ENCODE measurements at places on chromosomes 1 and 21. TPM values are rescaled to one million over a fixed set of nuclear protein-coding genes. Genes with fewer than 3 reads are reported as not detected.

FCER1G gene
- 0.93 TPM for total RNA-seq

- no peaks in the 10 kb centered on the region for H3K4me1 ChIP-seq
- H3K27ac ChIP-seq, result no peak overlapping the region
- H3K27me3 ChIP-seq, result peaks cover 2% of the 10 kb centered on the region
- no peaks in the 10 kb centered on the region for H3K36me3 ChIP-seq
- DNase-seq, result no peak
Measured at GRCh38 chr21:42959728-42960127, 14.6 kb upstream of the PKNOX1 start.

GRCh38 chr1:119318466-119319309 is 49.9 kb upstream of the HAO2 start:
- no peak for DNase-seq
- H3K27me3 ChIP-seq, result peaks cover 3% of the 10 kb centered on the region
- H3K36me3 ChIP-seq, result no peaks in the 10 kb centered on the region
- peaks cover 7% of the 10 kb centered on the region for H3K4me1 ChIP-seq
- no peak overlapping the region for H3K27ac ChIP-seq

DNA sequence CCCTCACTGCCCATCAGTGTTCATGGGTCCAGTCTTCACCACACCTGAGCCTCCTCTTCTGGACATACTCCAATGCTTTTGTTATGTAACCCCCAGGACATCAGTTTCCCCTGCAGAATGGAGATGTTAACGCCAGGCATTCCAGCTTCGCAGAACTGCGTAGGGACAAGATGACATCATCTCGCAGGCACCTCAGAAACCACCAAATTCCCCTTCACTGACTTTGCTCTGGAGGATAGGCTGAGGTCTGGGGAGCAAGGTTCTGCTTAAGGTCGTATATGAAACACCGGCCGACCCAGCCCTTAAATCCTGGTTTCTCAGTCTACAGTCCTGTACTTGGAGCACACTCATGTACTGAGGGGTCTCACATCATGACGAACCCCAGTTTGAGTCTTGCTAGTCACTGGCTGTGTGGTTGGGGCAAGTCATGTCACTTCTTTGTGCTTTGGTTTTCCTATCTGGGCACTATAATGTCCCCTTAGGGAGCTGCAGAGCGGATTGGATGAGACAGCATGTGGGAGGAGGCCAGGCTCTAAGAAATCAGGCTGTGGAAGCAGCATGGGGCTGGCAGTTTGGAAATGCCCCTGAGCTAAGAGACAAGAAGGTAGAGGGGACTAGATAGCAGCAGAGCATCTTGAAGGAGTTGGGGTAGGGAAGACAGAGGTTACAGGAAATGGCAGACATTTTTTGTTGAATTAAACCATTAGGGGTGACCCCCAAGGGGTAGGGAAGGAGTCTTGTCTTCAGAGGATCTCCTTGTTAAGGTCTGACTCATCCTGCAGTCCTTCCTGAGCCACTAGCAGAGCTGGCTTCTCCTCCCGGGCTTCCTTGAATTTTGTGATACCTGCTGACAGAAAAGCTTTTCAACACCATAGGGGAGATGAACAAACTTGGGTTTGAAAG is 138.3 kb downstream of the FOXD2 start:
- H3K36me3 ChIP-seq, result no peaks in the 10 kb centered on the region
- peaks cover 7% of the 10 kb centered on the region for H3K27me3 ChIP-seq
- no peak for DNase-seq
- H3K4me3 ChIP-seq, result no peak overlapping the region

GRCh38 chr1:89757532-89757931 is 63.3 kb upstream of the LRRC8D start:
- no peaks in the 10 kb centered on the region for H3K27me3 ChIP-seq
- peaks cover 89% of the 10 kb centered on the region for H3K4me1 ChIP-seq
- DNase-seq, result peak; percentile 51

DNA sequence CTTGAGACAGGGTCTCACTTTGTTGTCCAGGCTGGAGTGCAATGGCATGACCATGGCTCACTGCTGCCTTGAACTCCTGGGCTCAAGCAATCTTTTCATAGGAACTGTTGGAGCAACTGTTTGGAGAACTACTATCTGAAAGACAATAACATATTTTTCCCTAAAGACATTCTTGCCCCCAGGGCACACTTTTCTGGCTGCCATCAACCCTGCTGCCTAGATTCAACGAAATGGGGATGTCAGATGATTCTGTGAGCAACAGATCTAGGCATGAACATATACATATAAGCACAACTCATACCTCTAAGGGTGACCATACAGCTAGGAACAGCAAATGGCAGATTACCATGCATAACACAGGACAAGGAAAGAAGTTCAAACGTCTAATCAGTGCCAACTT is 27.4 kb downstream of the JAK1 start:
- H3K27me3 ChIP-seq, result no peaks in the 10 kb centered on the region
- no peak for DNase-seq
- no peak overlapping the region for H3K27ac ChIP-seq
- H3K36me3 ChIP-seq, result peaks cover 8% of the 10 kb centered on the region
- peaks cover 45% of the 10 kb centered on the region for H3K4me1 ChIP-seq

- H3K4me3 ChIP-seq, result no peak overlapping the region
- peaks cover 9% of the 10 kb centered on the region for H3K36me3 ChIP-seq
- H3K4me1 ChIP-seq, result peaks cover 8% of the 10 kb centered on the region
- H3K27me3 ChIP-seq, result no peaks in the 10 kb centered on the region
Measured at GRCh38 chr1:172363852-172364251, 56.6 kb upstream of the C1orf105 start.

- H3K27ac ChIP-seq, result no peak overlapping the region
- DNase-seq, result no peak
- H3K4me1 ChIP-seq, result no peaks in the 10 kb centered on the region
- H3K36me3 ChIP-seq, result no peaks in the 10 kb centered on the region
- H3K27me3 ChIP-seq, result peaks cover 2% of the 10 kb centered on the region
Measured at GRCh38 chr1:53693773-53694717, 44.9 kb downstream of the GLIS1 start.

DNA sequence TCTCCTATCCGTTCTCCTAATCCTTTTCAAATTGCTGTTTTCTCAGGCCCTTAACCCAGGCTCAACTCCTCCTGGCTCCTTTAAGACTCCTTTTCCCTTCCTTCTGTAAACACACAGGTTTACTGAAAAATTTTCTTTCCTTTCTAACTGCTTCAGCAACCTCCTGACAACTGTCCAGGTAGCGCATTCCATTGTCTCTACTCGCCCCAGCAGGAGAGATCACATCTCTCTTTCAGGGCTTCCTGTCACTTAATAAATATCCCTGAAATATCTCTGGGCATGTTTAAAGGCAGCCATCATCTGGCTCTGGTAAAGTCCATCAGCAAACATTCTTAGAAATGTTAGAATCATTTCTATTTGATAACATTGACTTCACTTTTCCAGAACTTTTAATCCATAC is 211.2 kb upstream of the PTBP2 start:
- H3K27me3 ChIP-seq, result peaks cover 3% of the 10 kb centered on the region
- no peak for DNase-seq
- no peak overlapping the region for H3K27ac ChIP-seq
- no peak overlapping the region for H3K4me3 ChIP-seq
- no peaks in the 10 kb centered on the region for H3K36me3 ChIP-seq

MPL gene
- total RNA-seq, result not detected

GRCh38 chr1:932173-932510 is 8.4 kb downstream of the SAMD11 start:
- no peak overlapping the region for H3K4me3 ChIP-seq
- H3K27me3 ChIP-seq, result peaks cover 26% of the 10 kb centered on the region
- H3K4me1 ChIP-seq, result no peaks in the 10 kb centered on the region
- no peaks in the 10 kb centered on the region for H3K36me3 ChIP-seq
- no peak for DNase-seq

DNA sequence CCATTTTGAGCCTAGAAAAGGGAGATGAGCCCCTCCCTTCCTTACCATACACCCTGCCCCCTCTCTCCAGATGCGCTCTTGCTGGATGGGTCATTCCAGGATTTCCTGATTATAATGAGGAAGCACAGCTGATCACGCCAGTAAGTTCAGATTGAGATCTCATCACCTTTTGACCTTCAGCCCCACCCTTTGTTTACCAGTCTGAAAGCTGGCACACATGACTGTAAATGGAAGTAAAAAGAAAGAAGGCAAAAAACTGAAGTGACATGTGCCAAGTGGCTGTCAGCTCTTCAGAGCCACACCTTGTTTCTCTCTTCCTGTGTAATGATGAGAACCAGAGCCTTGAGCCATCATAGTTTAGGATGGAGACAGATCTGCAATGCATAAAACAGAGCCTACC is 27.9 kb downstream of the S1PR1 start:
- H3K27ac ChIP-seq, result peak overlapping the region; percentile 78
- peaks cover 46% of the 10 kb centered on the region for H3K4me1 ChIP-seq
- peak overlapping the region; percentile 75 for H3K4me3 ChIP-seq
- no peak for DNase-seq
- peaks cover 10% of the 10 kb centered on the region for H3K36me3 ChIP-seq
- H3K27me3 ChIP-seq, result no peaks in the 10 kb centered on the region

GRCh38 chr1:185474440-185475149 is 157.6 kb upstream of the IVNS1ABP start:
- no peak for DNase-seq
- H3K4me3 ChIP-seq, result no peak overlapping the region
- H3K27me3 ChIP-seq, result peaks cover 2% of the 10 kb centered on the region
- no peak overlapping the region for H3K27ac ChIP-seq

- H3K27ac ChIP-seq, result peak overlapping the region; percentile 9
- DNase-seq, result no peak
Measured at GRCh38 chr1:241612533-241613477, 27.4 kb downstream of the CHML start.

CFAP45 gene
- 1.7 TPM for total RNA-seq

DNA sequence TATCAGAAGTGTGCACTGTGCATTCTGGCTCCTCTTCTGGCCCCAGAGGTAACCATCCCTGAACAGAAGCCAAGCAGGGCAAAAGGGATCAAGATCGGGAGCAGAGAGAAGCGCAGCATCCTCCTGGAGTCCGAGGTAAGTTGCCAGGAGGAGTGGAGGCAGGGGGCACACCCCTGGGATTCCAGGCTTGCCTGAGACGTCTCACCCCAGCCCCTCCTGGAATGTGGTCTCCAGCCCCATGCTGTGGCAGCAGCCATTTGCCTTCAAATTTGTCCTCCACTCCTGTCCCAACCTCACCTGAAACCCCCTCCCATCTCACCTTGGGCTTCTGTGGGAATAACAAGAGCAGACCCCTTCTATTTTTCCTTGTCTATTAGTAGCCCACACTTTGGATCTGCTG is 10.1 kb downstream of the LRRC71 start:
- no peak overlapping the region for H3K4me3 ChIP-seq
- H3K36me3 ChIP-seq, result no peaks in the 10 kb centered on the region
- H3K4me1 ChIP-seq, result peaks cover 18% of the 10 kb centered on the region
- H3K27me3 ChIP-seq, result peaks cover 53% of the 10 kb centered on the region

TFF3 gene
- not detected for total RNA-seq

LRRC71 gene
- not detected for total RNA-seq

FCMR gene
- total RNA-seq, result 24.5 TPM

CREB3L4 gene
- 9.8 TPM for total RNA-seq

- no peak for DNase-seq
- no peak overlapping the region for H3K27ac ChIP-seq
- no peak overlapping the region for H3K4me3 ChIP-seq
- no peaks in the 10 kb centered on the region for H3K36me3 ChIP-seq
- H3K27me3 ChIP-seq, result peaks cover 2% of the 10 kb centered on the region
Measured at GRCh38 chr1:217393896-217394295, 237.0 kb downstream of the GPATCH2 start.

C1QC gene
- not detected for total RNA-seq

GRCh38 chr21:36608897-36609225 is 90.1 kb upstream of the SIM2 start:
- no peak overlapping the region for H3K4me3 ChIP-seq
- no peak for DNase-seq
- no peaks in the 10 kb centered on the region for H3K4me1 ChIP-seq

SYT11 gene
- 25.7 TPM for total RNA-seq

GRCh38 chr1:112808861-112809684 is 93.9 kb upstream of the PPM1J start:
- no peaks in the 10 kb centered on the region for H3K4me1 ChIP-seq
- DNase-seq, result peak; percentile 48
- no peak overlapping the region for H3K27ac ChIP-seq
- no peaks in the 10 kb centered on the region for H3K36me3 ChIP-seq

DNA sequence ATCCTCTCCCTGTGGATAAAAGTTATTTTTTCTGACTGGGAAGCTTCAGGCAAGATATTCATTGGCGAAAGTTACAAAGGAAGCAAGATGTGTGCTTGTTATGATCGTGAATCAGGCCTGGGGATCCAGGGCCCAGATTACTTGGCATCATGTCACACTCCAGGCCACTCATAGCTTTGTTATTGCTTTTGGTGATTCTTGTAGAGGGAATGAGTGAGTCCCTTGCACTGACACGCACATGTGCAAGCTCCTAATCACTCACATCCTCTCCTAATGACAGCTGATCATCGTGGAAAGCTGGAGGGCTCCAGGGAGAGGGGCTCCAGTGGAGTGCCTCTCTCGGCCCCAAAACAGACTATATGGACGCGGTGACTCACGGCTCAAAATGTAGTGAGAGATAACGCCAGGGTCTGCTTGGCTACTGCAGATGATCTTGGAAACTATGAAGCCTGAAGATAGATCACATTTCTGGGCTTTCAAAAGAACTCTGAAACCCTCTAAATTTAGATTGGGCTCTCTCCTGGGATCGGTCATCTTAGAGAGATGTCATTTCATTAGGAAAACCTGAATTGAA is 481.1 kb upstream of the USP24 start:
- H3K27me3 ChIP-seq, result no peaks in the 10 kb centered on the region
- DNase-seq, result no peak
- H3K36me3 ChIP-seq, result no peaks in the 10 kb centered on the region
- H3K4me3 ChIP-seq, result no peak overlapping the region
- H3K4me1 ChIP-seq, result no peaks in the 10 kb centered on the region

LCE1E gene
- total RNA-seq, result not detected

GRCh38 chr1:22794647-22795365 is 84.2 kb downstream of the EPHB2 start:
- no peak overlapping the region for H3K27ac ChIP-seq
- no peak for DNase-seq

UBXN11 gene
- 22.1 TPM for total RNA-seq

AMY1A gene
- not detected for total RNA-seq

GRCh38 chr1:180851995-180852887 is 60.5 kb upstream of the KIAA1614 start:
- peaks cover 5% of the 10 kb centered on the region for H3K36me3 ChIP-seq
- H3K27ac ChIP-seq, result no peak overlapping the region
- DNase-seq, result no peak
- H3K27me3 ChIP-seq, result no peaks in the 10 kb centered on the region
- H3K4me3 ChIP-seq, result no peak overlapping the region
